ENCODE measurements at places on chromosomes 4 and X. TPM values are rescaled to one million over a fixed set of nuclear protein-coding genes. Genes with fewer than 3 reads are reported as not detected.

GRCh38 chrX:8688776-8689175 is 43.2 kb downstream of the ANOS1 start:
- DNase-seq = no peak

DNA sequence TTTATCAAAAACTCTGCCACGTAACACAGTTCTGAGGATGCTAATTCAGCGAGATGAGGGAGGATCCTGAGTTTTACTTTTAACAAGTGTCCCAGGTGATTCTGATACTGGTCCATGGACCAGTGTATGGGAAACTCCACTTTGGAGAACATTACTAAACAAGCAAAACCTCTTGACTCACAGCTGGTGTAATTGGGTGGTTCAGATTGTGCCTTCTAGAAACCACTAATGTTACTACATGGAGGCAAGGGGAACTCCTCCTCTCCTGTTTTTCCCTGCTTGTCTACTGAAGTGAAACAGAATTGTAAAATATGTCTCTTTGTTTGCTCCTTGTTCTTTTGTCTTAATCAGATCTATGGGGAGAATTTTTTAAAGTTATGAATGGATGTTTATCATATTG is 62.6 kb downstream of the FRAS1 start:
- no peak for DNase-seq

- no peak for DNase-seq
Observed at GRCh38 chr4:128837679-128838078, 28.2 kb downstream of the JADE1 start.

DNA sequence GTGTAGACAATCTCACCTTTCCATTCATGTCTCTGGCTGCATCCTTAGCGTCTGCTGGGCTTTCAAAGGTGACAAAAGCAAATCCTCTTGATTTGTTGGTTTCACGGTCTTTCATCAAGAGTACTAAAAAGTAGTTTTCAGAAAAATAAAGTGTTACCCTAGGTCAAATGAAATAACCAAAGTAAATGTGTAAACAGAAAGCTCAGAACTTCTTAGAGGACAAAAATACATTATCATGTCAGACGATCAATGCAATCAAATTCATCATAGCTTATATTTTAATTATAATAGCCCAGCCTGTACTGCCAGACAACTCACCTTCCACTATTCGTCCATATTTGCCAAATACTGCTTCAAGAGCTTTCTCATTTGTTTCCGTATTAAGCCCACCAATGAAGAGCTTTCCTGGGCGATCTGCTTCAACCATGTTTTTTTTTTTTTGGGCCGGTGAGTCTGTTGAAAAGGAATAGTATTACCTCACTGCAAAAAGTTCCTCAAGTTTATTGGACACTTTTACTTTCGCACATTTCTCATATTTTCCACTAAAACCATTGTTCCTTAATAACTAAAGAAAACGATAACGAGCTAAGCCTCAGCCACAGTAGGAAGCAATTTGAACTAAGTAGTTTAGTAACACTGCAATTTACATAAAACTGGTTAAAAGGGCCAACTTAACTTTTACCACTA is 1.4 kb downstream of the RBMX start:
- no peak for DNase-seq

GRCh38 chrX:39654952-39655351 is 442.8 kb downstream of the BCOR start:
- DNase-seq = no peak

DNA sequence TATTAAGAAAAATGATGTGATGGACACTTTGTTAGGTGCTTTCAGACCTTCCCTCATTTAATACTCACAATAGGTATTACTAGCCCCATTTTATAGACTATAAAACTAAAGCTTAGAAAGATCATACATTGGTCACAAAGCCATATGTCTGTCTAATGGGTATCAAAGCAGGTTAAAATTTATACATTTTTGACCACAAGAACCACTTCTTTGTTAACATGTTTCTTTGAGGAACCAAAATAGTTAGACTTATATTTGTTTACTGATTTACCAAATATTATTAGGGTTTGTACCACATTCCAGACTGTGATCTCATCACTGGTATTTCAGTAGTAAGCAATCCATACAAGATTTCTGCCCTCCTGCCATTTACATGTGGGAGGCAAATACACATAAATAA is 363.3 kb downstream of the NAF1 start:
- DNase-seq = no peak

DNA sequence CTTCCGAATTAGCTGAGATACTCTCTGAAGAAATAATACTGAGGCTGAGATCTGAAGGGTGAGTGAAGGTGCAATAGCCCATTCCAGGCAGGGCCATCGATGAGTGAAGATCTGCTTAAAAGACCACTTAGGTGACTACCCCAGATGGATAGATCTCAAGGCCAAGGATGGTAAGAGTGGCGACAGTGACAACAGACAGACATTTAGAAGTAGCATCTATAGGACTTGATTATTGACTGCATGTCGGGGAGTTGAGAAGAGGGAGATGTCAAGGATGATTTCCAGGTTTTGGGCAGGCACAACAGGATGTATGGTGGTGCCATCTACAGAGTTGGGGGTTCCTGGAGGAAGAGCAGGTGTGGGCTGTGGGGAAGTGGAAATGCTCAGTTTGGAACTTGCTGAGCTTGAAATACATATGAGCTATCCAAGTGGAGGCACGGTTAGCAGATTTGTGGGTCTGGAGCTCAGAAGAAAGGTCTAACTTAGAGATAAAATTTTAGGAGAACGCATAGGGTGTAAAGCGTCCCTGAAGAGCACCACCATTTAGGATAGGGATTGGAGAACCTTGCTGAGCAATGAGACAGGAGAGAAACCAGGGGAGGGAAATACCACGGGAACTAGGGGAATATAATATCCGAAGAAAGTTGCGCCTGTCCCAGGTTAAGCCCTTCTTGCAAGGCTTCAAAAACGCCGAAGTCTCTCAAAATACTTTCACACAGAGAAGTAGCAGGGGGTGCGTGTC is 688 bp downstream of the UFSP2 start:
- DNase-seq = no peak

DNA sequence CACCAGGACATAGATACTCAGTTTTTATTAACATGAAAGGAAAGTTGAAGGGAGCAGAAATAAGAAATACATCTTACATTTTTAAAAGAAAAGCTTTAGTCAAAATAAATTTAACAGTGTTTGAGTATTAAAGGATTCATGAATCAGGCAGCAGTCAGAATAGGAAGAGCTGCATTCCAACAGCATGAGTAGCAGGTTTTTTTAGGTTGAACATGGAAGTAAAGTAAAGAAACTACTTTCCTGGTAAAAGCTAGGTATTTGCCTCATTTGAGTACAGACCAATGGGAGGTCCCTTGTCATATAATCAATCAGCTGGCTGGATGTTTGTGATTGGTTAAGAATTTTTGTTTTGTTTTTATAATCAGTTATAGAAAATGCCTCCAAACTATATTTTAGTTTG is 645.9 kb upstream of the INTU start:
- DNase-seq = no peak

DNA sequence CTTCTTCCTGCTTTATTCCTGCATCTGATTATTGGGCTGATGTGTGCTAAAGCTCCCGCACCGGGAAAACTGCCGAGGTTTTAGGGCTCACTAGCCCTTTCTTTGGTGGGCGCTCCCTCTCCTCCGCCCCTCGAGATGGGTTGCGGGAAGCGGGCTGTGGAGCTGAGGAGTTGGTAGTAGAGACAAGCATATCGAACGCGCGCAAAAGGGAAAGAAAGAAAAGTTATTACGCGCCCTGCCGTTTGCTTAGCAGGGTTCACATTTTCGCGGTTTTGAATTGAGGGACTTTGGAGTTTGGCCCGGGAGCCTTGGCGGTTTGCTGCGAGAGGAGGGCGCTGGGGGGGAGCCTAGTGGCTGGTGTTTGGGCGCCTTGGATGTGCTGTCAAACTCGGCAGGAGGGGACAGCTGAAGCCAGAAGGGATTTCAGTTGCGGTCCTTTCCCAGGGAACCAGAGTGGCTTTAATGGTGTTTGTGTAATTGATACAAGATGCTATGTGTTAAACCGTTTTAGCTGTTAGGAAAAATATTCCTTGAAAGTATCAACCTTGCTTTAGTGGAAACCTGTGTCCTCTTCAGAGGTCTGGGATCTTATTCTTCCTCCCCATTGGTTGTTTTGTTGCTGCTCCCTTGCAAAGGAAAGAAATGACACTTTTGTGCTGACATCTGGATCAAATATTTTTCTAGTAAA is 1.1 kb downstream of the GAB1 start:
- DNase-seq = peak; percentile 70

GYPA gene
- total RNA-seq = not detected

ANXA3 gene
- total RNA-seq = 65.1 TPM

SSX3 gene
- total RNA-seq = not detected

CTPS2 gene
- total RNA-seq = 13.2 TPM

NUDT9 gene
- total RNA-seq = 22.7 TPM
